ENCODE measurements at places on chromosomes 3 and 15. TPM values are rescaled to one million over a fixed set of nuclear protein-coding genes. Genes with fewer than 3 reads are reported as not detected.

PLAAT1 gene
- not detected for total RNA-seq

CCDC9B gene
- 38.0 TPM for total RNA-seq

C2CD4A gene
- total RNA-seq, result not detected

CSTA gene
- total RNA-seq, result 5.1 TPM

MUC4 gene
- total RNA-seq, result not detected

Data from smooth muscle cell of the coronary artery (primary cell).